ENCODE measurements at places on chromosomes 7 and 10.

DNA sequence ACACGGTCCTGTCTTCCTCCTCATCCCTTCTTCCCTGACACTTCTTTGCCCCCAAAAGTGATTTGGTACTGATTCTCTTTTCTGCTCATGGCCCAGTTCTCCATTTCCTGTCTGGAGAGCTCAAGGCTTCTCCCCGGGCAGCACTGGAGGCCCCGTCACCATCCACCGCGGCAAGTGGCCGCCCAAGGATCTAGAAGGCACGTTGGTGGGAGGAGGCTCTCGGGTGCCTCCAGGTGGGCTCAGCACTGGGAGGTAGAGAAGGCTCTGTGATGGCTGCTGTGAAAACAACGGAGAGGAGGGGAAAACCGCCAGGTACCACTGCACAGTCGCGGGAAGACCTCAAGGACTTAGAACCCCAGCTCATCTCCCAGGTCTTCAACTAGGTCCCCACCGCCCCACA, 134.4 kb downstream of the NEURL1 start:
- DNase-seq = no peak

GRCh38 chr7:63521-64021, 128.8 kb upstream of the FAM20C start:
- DNase-seq = no peak

DNA sequence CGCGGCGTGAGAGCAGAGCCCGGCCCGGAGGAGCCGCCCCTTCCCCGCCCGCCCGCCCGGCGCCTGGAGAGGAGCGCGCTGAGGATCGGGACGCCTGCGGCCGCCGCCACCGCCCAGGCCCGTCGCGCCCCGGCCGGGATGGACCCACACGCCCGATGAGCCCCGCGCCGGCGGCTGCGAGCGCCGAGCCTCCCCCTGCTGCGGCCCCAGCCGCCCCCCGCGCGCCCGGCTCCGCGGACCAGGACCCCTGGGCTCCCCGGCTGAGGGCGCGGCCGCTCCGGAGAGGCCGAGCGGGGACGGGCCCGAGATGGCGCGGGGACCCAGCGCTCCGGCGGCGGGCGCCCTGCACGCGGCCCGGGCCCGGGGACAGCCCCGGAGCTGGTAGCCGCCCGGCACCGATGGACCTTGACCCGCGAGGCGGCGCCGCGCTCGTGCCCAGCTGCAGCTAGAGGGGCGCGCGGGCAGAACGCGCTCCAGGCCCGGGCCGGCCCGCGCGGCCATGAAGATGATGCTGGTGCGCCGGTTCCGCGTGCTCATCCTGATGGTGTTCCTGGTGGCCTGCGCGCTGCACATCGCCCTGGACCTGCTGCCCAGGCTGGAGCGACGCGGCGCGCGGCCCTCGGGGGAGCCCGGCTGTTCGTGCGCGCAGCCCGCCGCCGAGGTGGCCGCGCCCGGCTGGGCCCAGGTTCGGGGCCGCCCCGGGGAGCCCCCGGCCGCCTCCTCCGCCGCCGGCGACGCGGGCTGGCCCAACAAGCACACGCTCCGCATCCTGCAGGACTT, 520 bp downstream of the FAM20C start:
- DNase-seq = no peak

DNA sequence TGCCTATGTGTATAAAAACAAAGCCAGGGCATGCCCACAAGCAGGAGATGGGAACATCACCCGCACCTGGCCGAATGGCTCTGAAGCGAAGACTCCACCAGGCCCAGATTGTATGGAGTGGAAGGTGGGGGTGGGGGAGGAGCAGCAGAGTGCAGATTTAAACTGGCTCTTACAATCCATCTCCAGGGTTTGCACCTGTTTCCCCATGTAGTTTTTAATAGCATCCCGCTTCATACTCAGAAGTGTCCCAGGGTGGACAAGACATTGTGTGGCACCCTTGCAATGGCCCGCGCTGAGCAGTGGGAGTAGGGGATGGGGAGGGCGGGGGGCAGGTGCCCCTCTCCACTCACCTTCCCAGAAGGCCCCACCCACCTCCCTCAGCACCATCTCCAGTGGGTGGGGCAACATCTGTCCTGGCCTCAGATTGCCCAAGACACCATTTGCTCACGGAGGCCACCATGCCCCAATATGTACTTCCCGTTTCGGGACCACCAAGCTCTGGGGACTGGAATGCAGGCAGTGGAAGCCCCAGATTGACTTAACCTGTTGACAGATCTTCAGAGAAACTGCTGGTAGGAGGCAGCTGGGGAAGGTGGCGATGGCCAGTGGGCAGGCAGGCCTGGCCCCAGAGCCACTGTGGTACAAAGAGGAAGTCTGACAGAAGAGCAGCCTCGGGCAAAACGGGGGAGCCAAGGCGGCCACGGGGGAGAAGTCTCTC, 23.0 kb downstream of the VSIR start:
- no peak for DNase-seq

DNA sequence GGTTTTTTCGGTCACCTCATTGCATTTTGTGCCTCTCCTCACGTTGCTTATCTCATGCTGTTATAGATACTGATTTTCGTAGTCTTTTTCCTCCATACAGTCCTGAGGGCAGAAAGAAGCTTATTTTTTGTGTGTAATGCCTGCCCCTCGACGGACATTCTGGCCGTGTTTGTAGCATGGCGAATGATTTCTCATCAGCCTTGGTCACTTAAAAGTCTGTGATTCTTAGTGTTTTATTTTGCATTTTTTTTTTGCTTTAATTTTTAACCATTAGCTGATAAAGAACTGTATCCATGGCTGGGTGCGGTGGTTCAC, 469 bp upstream of the NOC3L start:
- no peak for DNase-seq

DNA sequence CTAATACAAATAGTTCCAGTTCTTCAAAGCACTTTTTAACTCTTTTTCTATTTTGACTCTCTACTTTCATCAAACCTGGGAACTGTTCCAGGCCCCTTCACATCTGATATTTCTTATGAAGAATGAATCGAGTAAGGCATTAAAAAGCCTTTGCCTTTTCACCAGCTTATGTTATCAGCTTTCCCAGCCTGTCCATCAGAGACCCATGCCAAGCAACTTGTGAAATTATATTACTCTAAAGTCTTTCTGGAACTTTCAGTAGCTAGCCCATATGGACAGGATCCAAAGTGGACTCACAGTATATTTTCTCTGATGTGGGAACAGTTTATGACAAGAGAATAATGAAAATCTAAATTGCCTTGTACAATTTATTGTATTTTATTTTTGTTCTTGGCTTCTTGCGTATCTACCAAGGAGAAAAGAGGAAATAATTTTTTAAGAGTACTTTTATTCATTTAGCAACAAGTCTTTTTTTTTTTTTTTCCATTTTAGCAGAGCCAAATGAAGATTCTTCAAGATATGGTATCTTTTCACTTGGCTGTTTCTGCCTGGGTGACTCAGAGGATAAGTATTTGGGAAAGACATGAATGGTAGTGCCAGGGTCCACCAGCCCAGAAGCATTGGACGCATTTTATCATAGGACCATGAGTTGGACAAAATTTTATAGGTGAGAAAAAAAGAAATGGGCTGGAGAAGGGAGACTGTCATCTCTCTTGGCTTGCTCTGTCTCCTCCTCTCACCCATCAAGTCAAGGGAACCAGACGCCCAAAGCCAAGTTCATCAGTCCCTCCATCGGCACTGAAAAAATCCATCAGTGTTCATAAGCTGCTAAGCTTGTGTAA, 195.8 kb upstream of the NEBL start:
- DNase-seq = no peak

DNA sequence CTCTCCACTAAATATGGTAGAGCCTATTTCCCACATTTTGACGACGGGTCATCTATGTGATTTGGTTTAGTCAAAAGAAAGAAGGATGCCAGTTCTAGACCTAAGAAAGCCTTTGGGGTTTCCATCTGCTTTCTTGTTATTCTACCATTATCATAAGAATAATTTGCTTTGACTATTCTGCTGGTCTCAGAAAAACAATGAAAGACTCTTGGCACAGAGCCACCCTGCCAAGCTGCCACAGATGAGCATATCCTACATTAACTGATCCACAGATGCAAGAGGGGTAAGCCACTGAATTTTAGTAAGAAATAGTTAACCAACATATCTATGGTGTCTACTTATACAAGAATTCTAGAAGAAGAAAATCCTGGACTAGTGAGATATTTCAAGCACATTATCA, 158.6 kb upstream of the MAGI2 start:
- no peak for DNase-seq

DNA sequence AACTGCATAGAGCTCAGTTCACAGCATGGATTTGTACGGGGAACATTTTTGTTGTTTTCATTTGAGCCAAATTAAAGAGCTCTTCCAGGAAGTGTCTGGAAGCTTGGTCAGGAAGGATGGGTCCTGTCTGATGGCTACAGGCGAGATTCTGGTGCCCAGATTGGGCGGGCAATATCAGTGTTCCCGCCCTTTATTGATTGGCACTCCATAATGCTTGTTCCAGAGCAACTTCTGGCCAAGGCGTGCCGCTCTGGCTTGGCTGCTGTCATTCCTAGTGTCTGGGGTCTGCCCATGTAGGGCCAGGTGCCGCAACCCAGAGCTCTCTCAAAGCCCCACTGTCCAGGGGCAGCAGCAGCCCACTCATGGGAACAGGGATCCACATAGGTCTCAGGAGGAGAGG, 45.9 kb downstream of the RAMP3 start:
- DNase-seq = no peak

DNA sequence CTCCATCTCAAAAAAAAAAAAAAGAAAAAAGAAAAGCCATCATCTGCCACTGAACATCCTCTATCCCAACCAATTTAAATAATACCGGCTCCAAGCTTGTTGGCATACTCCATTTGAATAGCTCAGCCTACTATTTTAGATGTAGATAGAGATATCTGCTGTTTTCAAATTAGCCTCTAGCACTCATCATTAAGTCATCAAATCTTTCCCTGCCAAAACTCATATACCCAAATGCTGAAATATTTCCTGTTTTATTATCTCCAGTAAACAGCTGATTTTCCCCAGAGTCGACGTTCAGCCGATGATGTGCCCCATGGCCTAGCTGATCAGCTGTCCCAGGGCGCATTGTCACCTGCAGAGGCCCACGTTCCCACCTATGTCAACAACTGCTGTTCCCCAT, 34.5 kb upstream of the FRMD4A start:
- no peak for DNase-seq

- DNase-seq = no peak
These were observed 954.7 kb upstream of the GHITM start for GRCh38 chr10:83184641-83185040.

DNA sequence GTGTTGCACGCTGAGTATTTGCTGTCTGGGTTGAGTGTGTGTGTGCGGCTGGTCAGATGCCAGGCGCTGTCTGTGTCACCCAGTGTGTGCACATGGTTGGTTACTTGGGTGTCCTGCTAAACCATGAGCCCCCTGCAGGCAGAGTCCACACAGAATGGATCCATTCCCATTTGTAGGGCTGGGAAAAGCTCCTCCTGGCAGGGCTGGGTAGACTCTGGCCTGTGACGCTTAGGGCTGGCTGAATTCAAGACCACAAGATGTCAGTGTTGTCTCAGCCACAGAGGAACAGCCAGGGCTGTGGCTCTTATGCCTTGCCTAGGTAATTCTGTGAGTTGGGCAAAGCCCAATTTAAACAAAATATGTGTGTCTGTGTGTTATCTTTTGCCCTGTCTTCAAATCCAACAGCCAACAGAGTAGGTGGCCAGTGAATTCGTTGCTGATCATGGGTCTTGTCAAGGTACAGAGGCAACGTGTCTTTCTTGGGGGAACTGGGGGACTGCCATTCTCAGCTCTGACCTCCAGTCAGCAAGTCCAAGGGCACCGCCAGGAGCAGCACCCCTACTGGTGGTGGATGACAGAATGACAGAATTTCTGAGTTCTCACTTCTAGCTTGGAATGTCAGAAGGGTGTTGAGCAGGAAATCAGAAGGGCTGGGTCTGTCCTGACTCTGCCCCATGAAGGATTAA, 285.1 kb downstream of the CCSER2 start:
- DNase-seq = no peak

DNA sequence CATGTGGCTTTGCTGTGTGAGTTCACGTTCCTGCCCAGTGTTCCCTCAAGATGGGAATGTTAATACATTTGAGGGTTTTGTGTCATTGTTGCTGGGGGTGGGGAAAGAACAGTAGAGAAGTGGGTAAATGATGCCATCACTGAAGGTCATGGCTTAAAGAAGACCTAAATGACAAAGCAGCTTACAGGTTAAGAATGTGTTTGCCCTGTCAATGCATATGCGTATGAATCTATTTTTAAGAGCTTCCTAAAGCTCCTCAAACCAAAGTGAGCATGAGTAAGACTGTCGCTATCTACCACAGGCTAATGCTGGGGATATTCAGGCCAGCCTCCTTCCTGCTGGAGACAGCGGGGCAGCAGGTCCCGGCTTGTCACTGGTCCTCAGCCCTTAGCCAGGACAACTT, 162.9 kb downstream of the CREB5 start:
- no peak for DNase-seq

DNA sequence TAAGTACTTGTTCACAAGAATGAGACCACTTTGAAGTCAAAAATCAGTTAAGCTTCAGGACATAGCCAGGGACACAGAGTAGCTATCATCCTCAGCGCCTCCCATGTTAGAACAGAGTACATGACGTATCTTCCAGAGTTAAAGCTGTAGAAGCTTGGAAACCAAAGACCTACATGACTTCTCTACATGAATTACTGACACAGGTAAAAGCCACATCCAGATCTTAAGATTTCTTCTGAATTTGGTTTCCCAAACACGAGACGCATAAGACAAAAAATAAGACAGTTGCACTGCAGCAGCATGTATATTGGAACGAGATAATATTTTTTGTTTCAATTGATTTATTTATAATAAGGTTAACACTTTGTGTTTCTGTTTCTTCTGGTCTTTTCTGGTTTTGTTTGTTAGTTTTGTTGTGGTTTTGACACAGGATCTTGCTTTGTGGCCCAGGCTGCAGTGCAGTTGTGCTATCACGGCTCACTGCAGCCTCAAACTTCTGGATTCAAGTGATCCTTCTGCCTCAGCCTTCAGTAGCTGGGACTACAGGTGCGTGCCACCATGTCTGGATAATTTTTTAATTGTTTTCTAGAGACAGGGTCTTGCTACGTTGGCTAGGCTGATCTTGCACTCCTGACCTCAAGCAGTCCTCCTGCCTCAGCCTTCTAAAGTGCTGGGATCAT, 10.2 kb upstream of the EPC1 start:
- no peak for DNase-seq

- DNase-seq = no peak
These were observed 117.3 kb upstream of the ZNF438 start for GRCh38 chr10:31148951-31149350.

- DNase-seq = no peak
These were observed 27.7 kb downstream of the KLRG2 start for GRCh38 chr7:139455789-139456188.

DNA sequence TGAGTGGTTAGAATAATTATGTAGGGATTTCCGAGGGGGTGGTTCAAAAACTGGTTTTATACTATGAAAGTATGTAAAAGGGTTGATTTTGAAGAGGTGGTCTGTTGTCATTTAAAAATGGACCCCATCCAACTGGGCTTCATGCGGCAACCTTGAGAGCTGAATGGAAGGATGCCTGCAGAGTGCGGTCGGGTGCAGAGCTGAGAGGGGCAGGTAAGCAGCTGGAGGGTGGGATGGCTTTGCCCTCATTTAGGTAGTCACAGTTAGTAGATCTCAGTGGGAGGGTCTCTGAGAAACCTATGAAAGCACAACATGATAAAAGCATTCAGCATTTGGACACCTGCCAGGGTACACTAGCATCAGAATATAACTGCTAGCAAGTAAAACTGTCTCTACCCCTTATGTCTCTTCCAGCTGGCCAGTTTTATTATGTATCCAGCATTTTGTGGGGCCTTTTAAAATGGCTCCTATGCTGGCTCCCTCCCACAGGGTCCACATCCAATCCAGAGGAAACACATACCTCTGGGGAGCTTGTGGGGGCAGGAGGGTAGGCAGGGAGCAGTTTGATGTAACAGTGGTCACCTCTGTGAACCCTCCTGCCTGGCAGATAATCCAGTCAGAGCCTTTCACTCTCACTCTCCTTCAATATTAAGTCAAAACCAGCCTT, 75.9 kb upstream of the MAGI2 start:
- no peak for DNase-seq

Data from GOT3 (cell line).